Stimulated activated naive B cell treated with anti-CD40 and anti-IgM and Interleukin-4, amounts not matched to agents 10 μg/mL and 1 μg/mL and 100 μg/mL, for 72 hours (primary cell): ENCODE measurements at places on chromosomes 16 and 17.

GRCh38 chr17:59616253-59616920, 3.3 kb upstream of the CLTC start:
- no peak for DNase-seq

- no peak for DNase-seq
Observed at GRCh38 chr16:4315186-4316107, at the start of gene GLIS2. Gene GLIS2, plus strand, starts transcription at chr16:4316067. Its CDS starts 16,214 bp downstream, at chr16:4332281.

- DNase-seq = no peak
Observed at GRCh38 chr17:65780111-65780510, 218.7 kb upstream of the AXIN2 start.

DNA sequence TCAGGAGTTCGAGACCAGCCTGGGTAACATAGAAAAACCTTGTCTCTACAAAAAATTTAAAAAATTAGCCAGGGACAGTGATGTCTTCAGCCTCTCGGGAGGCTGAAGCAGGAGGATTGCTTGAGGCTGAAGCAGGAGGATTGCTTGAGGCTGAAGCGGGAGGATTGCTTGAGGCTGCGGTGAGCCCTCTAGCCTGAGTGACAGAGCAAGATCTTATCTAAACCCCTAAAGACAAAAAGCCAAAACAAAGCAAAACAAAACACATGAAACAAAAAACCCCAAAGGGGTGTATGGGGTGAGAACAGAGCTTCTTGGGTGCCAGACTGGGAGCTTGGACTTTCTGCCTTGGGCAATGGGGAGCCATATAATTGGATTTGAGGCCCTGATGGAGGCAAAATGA, 2.6 kb downstream of the SPNS3 start:
- DNase-seq = no peak

GRCh38 chr16:11342021-11342855, 3.0 kb upstream of the RMI2 start:
- no peak for DNase-seq

GRCh38 chr16:11253009-11253994, 2.7 kb downstream of the SOCS1 start:
- DNase-seq = no peak

DNA sequence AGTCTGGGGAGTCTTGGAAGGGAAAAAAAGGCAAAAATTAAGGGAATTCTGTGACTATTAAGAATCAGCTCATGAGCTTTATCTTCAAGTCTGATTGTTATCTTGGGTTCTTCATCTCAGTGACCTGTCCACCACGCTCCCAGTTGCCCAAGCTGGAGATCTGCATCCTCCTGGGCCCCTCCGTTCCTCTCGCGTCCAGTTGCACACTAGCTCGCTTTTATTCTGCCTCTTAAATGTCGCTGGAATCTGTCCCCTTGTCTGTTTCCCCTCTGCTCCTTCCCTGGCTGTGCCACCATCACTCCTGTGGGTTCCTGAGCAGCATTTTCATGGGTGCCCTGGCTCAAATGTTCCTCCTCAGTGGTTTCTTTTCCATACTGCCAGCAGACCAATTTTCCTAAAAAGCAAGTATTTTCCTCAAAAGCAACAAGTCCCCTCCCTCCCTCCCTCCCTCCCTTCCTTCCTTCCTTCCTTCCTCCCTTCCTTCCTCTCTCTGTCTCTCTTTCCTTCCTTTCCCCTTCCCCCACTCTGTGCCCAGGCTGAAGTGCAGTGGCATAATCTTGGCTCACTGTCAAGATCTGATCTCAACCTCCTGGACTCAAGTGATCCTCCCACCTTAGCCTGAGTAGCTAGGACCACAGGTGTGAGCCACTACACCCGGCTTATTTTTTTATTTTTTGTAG, 1.4 kb downstream of the ENDOV start:
- no peak for DNase-seq

- DNase-seq = no peak
Observed at GRCh38 chr17:79065105-79065670, 9.4 kb upstream of the ENGASE start.
